ENCODE measurements at places on chromosomes 7 and 10.

DNA sequence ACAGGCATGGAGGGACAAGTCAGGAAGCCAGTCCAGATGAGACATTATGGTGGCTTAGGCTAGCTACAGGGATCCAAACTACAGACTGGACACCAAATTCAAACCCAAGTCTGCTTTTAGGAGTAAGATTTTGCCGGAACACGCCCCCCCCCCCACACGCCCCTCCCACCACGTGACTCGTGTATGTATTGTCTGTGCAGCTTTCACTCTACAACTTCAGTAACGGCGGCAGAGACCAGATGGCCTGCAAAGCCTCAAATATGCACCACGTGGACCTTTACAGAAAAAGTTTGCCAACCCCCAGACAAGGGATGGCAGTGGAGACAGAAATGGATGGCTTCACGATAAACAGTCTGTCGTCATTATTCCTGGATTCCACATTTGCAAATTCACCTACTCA, 14.5 kb downstream of the HIPK2 start:
- DNase-seq: no peak

DNA sequence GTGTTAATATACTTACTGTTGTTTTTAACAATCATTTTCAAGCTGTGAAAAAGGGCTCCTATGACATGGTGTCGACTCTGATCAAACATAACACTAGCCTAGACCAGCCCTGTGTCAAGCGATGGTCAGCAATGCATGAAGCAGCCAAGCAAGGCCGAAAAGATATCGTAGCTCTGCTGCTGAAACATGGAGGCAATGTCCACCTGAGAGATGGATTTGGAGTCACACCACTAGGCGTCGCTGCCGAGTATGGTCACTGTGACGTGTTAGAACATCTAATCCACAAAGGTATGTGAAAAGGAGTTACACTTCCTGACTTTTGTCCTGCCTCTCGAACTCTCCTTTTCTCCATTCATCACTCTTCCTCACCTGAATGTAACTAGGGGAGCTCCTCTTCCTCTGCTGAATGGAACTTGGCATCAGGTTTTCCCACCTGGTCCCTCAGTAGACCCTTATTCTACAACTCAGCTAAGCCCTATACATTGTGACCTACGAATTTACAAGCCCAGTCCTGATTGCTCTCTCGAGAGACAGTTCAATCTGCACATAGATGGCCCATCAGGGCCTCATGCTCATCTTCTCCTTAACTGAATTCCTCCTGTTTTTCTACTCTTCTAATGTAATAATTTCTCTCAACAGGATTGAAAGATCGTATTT, 23.0 kb downstream of the ASB15 start:
- no peak for DNase-seq

DNA sequence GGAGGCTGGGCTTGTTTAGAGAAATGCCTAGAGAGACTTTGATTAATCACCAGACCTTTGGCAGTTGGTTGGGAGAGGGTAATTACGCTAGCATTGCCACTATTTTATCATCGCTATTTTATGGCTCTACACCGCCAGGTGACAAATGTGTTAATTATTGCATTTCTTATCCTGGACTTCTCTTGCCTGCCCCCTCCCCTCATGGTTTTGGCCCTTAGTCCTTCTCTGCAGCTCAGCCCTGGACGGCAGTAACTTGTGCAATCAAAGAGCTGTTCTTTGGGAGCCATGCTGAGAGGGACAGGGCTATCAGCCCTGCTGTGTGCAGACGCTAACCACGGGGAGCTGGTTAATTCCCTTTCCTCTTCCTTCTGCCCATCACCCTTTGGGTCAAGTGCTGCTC, 585.0 kb downstream of the AUTS2 start:
- no peak for DNase-seq

DNA sequence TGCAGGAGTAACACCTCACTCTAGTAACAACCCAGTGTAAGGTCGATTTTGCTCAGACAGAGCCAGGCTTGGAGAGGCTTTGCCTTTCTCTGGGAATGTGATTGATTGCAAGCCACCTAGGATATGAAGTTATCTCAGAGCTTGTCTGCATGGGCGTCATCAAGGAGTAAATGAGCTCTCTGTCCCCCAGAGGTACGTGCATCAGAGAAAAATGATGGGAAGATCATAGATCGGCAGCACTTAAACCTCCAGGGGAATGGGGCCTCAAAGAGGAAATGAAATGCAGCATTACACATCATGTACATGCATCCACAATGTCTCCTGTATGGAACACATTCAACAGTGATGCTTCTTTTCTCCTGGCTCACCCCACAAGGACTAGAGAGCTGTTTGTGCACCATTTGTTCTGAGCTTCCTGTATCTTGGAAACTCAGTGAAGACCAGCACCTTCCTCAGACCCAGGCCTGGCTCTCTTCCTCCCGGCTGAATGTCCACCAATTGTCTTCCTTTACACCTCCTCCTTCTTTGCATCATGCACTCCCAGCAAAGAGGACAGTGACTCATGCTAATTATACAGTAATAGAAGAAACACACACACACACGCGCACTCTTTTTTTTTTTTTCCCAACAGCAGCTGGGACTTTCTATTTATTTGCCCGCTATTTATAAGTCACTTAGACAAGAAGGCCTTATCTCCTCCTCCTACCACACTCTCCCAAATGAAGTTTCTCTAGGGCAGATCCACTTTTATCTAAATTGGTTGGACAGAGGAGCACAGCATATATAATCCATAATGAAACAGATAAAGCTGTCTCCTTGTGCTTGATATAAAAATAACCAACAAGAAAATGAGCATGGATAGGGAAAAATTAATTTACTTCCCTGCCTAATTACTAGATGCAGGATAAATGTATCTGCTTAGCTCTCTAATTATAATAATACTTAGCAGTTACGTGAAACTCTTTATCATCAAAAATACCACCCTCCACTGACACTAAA, 990.7 kb downstream of the CCSER2 start:
- no peak for DNase-seq

- no peak for DNase-seq
These were observed 113.4 kb downstream of the DIP2C start for GRCh38 chr10:576130-576465.

- DNase-seq: no peak
These were observed 1.1 kb downstream of the RHOBTB1 start for GRCh38 chr10:60942788-60943315.

GRCh38 chr10:71981015-71981875, 17.1 kb downstream of the CHST3 start:
- no peak for DNase-seq

- DNase-seq: no peak
These were observed 22.1 kb upstream of the STEAP4 start for GRCh38 chr7:88328787-88329186.

All from NCI-H2029 treated with DMSO at 0.1 percent for 48 hours (cell line).